ENCODE measurements at places on chromosomes 6 and 20.

DNA sequence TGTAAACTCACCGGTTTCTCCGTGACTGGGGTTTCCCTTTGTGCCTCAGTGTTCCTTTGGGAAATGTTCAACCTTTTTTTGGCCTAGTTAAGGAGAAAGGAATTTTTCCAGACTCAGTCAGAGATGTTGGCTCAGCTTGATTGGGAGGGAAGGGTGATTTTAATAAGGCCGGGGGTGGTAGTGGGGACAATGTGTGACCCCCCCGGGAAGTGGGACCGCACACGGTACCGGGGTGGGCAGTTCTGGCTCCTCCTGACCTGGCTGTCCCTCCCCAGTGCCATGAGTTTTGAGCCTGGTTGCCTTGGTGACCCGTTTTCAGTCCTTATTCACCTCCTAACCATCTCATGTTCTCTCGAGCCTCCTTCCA, 132.7 kb downstream of the SNX5 start:
- DNase-seq: no peak

GRCh38 chr20:64155258-64156135, 8.8 kb upstream of the MYT1 start:
- no peak for DNase-seq

- DNase-seq: no peak
These were observed 556.0 kb upstream of the JAG1 start for GRCh38 chr20:11229772-11230171.

- DNase-seq: no peak
These were observed 9.1 kb upstream of the PRELID3B start for GRCh38 chr20:59051666-59052185.

DNA sequence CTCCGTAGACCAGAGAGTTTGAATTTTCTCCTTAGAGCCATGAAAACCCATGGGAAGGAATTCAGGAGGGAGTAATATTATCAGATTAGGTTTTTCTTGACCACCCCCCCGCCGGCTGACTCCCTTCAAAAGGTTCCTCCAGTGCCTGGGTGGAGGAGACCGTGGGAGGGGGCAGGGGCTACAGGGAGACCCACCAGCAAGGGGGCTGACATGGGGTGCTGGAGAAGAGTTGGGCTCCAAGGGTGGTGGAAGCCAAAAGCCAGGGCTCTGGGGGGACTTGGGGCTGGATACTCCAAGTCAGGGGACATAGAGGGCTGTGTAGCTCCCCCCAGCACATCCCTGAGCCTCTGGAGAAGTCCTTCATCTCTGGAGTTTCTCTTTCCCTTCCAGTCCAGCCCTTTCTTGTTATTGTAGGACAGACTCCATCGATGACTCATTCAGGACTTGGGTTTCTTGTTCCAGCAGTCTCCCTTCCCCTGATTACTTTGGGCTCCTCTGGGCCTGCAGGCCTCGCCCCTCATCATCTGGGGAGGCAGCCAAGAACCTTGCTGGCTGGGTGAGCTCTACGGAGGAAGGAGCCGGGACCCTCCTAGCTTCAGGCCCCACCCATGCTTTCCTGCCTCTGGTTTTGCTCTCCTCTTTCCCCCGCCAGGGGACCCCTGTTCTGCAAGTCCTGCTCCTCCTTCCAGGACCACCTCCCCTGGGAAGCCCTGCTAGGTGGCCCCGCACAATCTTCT, 10.5 kb upstream of the KIAA1755 start:
- DNase-seq: no peak

DNA sequence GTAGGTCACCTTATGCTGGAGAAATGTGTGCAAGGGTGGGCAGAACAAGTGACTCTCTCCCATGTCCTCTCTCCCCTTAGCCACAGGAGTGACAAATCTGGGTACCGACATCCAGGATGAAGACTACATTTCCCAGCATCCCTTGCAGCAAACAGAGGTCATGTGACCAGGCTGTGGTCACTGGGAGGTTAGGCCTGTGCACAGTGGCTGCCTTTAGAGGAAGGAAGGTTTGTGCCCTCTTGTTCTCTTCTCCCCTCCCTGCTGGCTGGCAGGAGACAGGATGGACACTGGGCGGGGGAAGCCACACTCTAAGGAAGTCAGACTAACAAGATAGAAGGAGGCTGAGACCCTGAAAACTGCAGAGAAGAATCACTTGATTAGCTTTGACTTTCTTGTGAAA, 360.2 kb downstream of the PREX1 start:
- no peak for DNase-seq

- DNase-seq: no peak
These were observed 29.5 kb downstream of the ALDH8A1 start for GRCh38 chr6:134920422-134920821.

GRCh38 chr6:85751374-85752055, 108.8 kb upstream of the SYNCRIP start:
- DNase-seq: no peak

GRCh38 chr20:13800728-13801134, 15.9 kb downstream of the NDUFAF5 start:
- no peak for DNase-seq

- no peak for DNase-seq
These were observed 85.3 kb upstream of the RALGAPA2 start for GRCh38 chr20:20797521-20798310.

All from ecto neural progenitor cell (in vitro differentiated cells).